NCI-H2081 treated with DMSO at 0.1 percent for 48 hours (cell line): ENCODE measurements at places on chromosomes 3 and 15.

GRCh38 chr15:69082021-69082502, 67.6 kb downstream of the NOX5 start:
- no peak for DNase-seq

GRCh38 chr3:81502236-81502635, 259.2 kb downstream of the GBE1 start:
- DNase-seq = no peak

GRCh38 chr3:126914226-126914625, 68.7 kb upstream of the PLXNA1 start:
- DNase-seq = peak; percentile 63

- DNase-seq = no peak
Observed at GRCh38 chr3:178901204-178901603, 170.4 kb downstream of the ZMAT3 start.

DNA sequence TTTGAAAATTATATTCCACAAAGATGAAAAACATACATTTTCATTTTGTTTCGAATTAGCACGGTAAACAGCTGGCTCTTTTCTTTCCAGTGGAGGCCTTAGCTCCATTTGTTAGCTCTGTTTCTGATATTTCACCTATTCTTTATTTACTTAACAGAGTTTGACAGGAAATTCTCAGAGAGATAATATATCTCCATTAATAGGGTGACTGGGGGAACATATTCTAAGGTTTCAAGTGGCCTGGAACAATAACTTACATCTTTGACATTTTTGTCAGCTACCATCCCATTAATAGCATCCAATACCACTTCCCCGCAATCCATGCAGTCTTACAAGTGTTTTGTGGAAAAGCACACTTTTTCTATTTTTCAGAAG, 577.6 kb upstream of the MDFIC2 start:
- DNase-seq = no peak

GRCh38 chr15:70539409-70539808, 223.9 kb downstream of the UACA start:
- no peak for DNase-seq
